ENCODE measurements at places on chromosomes 1 and 21.

- H3K4me3 ChIP-seq, result no peak within 1 kb of the TSS
- peaks cover 23% of the 10 kb centered on the region for H3K4me1 ChIP-seq
- DNase-seq, result no peak
Observed at GRCh38 chr1:160081261-160081936, at the start of gene KCNJ9. TSS of gene KCNJ9 (plus strand) at chr1:160081538. CDS start at chr1:160084031, 2,493 bp downstream.

DNA sequence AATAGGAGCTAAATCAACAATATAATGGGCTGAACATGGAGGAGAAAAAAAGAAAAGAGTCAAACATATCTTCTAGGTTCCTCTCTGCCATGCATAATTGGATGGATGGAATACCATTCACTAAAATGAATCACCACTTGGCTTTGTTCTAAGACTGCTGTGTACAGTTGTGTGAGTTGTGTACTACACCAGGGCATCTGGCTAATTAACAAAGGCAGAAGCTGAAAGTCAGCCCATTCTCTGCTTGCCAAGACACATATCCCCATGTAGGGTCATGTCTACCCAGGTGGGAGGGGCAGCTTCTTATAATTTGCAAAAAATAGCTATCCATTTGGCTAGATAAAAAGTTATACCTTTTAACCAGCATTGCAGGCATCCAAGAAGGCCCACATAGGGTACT, 21.0 kb downstream of the JUN start:
- H3K27me3 ChIP-seq, result peaks cover 9% of the 10 kb centered on the region
- no peak for DNase-seq
- H3K36me3 ChIP-seq, result no peaks in the 10 kb centered on the region

DNA sequence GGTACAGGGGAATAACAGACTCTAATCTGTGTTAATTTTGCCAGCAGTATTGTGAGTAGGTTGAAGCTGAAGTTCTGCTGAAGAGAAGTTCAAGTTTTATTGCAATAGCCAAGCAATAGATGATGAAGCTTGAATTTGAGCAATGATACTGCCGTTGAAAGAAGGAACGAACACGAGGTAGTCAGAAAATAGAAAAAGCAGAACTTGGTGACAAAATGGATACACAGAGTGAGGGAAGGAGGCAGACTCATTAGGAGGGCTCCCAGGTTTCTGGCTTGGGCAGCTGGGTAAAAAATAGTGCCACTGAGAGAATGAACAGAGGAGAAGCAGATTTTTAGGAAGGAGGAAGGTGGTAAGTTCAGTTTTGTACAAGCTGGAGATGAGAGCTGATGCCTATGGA, 22.3 kb upstream of the AGO1 start:
- H3K27me3 ChIP-seq, result no peaks in the 10 kb centered on the region
- H3K4me3 ChIP-seq, result no peak overlapping the region
- DNase-seq, result no peak
- H3K27ac ChIP-seq, result no peak overlapping the region
- no peaks in the 10 kb centered on the region for H3K36me3 ChIP-seq

DNA sequence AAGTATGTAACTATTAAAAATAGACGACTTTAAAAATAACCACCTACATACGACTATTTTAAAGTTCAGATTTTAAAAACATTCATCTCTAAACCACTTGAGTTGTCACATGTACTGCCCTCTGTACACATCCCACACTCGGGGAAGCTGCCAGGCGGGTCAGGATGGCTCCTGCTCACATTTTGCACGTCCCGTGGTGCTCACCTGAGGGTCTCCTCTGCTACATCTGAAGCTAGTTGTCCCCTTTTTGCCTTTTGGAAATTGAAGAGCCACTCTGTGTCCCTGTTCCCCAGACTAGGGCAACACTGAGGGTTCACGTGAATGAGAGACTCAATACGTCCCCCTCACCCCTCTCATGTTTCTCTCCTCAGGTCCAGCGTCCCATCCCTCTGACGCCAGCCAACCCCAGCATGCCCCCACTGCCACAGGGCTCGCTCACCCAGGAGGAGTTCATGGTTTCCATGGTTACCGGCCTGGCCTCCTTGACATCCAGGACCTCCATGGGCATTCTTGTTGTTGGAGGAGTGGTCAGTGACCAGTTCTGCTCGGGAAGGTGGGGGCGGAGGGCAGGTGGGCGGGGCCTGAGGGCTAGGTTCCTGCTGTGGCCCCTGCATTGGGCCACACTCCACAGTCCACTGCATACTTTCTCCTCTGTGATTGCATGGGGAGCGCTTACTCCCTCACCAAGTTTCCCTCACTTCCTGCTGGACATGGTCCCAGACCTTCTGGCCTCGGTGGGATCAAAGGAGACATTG, 13.0 kb upstream of the MIIP start:
- no peak overlapping the region for H3K4me3 ChIP-seq
- H3K27ac ChIP-seq, result no peak overlapping the region
- H3K4me1 ChIP-seq, result no peaks in the 10 kb centered on the region
- peaks cover 38% of the 10 kb centered on the region for H3K36me3 ChIP-seq

- H3K27me3 ChIP-seq, result no peaks in the 10 kb centered on the region
- no peaks in the 10 kb centered on the region for H3K36me3 ChIP-seq
Observed at GRCh38 chr1:1622010-1622787, 6.9 kb downstream of the MIB2 start.

- H3K27ac ChIP-seq, result no peak overlapping the region
- H3K27me3 ChIP-seq, result no peaks in the 10 kb centered on the region
- no peak overlapping the region for H3K4me3 ChIP-seq
- no peaks in the 10 kb centered on the region for H3K36me3 ChIP-seq
- peaks cover 4% of the 10 kb centered on the region for H3K4me1 ChIP-seq
Observed at GRCh38 chr1:228987736-228988506, 252.6 kb downstream of the RHOU start.

DNA sequence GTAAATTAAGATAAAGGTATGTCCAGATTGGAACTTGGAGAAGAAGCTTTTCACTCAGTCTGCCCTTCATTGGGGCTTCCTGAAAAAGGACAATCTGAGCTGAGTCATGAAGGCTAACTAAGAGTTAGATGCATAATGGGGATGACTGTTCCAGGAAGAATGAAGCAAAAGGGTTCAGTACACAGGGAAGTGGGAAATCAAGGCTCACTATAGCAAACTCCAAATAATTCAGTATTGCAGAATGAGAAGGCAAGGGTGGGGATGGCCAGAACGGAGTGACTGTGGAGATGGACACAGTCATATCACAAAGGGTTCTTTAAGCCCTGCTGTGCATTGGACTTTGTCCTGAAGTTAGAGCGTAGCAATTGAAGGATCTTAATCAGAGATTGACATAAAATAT, 158.3 kb downstream of the FGGY start:
- H3K36me3 ChIP-seq, result peaks cover 15% of the 10 kb centered on the region
- H3K4me1 ChIP-seq, result no peaks in the 10 kb centered on the region
- no peaks in the 10 kb centered on the region for H3K27me3 ChIP-seq
- no peak overlapping the region for H3K4me3 ChIP-seq
- H3K27ac ChIP-seq, result no peak overlapping the region

DNA sequence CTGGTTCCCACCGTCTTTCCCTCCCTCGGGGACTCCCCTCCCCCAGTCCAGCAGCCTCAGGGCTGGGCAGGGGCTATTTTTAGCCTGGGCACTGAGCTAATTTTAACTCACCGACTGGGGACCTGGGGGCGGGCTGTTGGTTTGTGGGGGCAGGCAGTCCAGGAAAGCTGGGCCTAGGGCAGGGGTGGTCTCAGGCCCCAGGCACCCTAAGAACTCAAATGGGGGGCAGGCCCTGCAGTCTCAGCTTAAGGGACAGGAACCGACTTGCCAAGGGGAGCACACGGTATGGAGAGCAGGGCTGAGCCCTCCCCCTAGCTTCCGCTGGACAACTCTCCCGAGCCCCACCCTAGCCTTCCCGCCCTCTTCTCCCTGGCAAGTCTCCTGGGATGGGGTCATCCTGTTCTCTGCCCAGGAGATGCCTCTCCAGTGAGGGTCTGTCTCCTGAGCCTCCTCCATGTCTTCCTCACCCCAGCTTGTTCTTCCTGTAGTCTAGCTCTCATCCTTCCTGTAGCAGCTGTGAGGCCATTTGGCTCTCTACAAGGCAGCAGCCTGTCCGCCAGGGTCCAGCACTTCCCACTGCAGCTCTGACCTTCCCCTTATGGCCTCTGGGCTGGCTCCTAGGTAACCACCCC, 10.1 kb downstream of the MEF2D start:
- H3K27ac ChIP-seq, result peak overlapping the region; percentile 76
- peaks cover 90% of the 10 kb centered on the region for H3K4me1 ChIP-seq
- no peak for DNase-seq
- H3K27me3 ChIP-seq, result no peaks in the 10 kb centered on the region
- peak overlapping the region; percentile 64 for H3K4me3 ChIP-seq
- peaks cover 20% of the 10 kb centered on the region for H3K36me3 ChIP-seq

DNA sequence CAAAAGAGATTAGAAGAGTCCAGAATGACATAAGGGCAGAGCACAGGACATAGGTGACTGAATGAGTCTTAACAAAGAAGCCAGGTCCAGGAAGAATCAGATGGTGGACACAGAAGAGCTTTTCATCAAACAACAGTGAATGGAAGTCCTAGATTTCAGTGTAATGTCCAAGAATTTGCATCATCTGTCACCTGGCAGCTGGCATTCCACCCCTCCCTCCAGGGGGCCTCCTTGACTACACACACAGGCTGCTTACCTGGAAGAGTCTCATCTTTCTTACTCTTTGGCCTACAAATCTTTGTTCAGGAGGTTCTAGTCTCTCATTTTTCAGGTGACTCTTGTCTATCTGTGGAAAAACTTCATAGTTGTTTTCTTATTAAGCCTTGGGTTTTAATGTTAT, 36.2 kb downstream of the GORAB start:
- peaks cover 33% of the 10 kb centered on the region for H3K27me3 ChIP-seq
- no peak overlapping the region for H3K27ac ChIP-seq
- H3K36me3 ChIP-seq, result peaks cover 2% of the 10 kb centered on the region

DNA sequence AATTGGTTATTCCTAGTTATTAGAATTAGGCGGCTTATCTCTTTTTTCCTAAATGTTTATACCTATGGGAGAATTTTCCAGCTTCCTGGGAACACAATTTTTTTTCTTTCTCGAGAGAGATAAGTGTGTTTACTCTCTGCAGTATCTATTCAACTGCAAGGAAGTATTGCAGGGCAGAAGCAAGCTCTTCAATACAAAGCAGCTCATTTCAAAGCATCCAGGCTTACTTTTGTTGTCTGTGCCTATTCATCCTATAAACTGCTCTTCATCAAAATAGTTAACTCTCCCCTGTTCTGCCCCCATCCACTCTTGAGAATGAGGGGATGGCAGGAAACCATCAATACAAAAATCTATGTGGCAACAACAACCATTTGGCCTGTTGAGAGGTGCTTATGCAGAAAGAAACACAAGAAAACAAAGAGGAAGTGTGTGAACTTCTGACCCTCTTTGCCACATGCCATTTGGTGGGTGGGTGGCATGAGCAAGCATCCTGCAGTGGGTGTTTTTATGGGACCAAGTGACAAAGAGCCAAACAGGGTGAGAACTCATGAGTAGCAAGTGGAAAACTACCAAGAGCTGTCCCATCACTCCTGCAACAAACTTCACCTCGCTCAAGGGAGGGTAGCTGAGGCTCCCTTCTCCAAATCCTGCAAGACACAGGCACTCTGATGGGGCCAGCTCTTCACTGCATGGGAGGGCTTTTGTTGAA, 50.6 kb upstream of the MRPS6 start:
- H3K27me3 ChIP-seq, result no peaks in the 10 kb centered on the region
- H3K27ac ChIP-seq, result no peak overlapping the region
- H3K36me3 ChIP-seq, result no peaks in the 10 kb centered on the region
- peak; percentile 29 for DNase-seq

GRCh38 chr21:45169001-45169400, 94.6 kb downstream of the ADARB1 start:
- no peak overlapping the region for H3K27ac ChIP-seq
- no peak overlapping the region for H3K4me3 ChIP-seq
- no peaks in the 10 kb centered on the region for H3K36me3 ChIP-seq
- peaks cover 18% of the 10 kb centered on the region for H3K4me1 ChIP-seq

DNA sequence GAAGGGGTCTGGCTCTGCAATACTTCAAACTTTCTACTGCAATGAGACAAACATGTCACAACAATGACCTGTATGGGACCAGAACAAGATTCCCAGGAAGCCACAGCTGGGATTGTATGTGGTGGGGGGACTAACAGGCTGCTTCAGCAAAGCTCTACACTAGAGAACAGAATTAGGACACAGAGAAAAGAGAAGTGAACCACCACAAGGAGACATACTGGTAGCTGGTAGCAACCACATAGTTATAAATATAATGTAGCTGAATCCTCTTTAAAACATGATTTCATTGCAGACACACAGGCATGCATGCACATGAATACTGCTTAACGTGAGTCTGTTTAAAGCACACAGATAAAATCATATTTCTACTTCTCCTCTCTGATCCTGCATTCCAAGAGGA, 3.5 kb upstream of the ILDR2 start:
- H3K4me1 ChIP-seq, result peaks cover 17% of the 10 kb centered on the region
- H3K27me3 ChIP-seq, result peaks cover 16% of the 10 kb centered on the region
- no peak for DNase-seq
- H3K36me3 ChIP-seq, result no peaks in the 10 kb centered on the region

GRCh38 chr1:192445839-192446489, 129.2 kb downstream of the RGS21 start:
- no peak overlapping the region for H3K4me3 ChIP-seq
- no peaks in the 10 kb centered on the region for H3K36me3 ChIP-seq
- no peaks in the 10 kb centered on the region for H3K4me1 ChIP-seq
- H3K27me3 ChIP-seq, result peaks cover 14% of the 10 kb centered on the region
- peak; percentile 15 for DNase-seq

GRCh38 chr1:82491301-82492048, 690.7 kb downstream of the ADGRL2 start:
- H3K27me3 ChIP-seq, result peaks cover 5% of the 10 kb centered on the region
- H3K4me3 ChIP-seq, result no peak overlapping the region
- H3K36me3 ChIP-seq, result no peaks in the 10 kb centered on the region
- DNase-seq, result no peak
- H3K27ac ChIP-seq, result no peak overlapping the region

DNA sequence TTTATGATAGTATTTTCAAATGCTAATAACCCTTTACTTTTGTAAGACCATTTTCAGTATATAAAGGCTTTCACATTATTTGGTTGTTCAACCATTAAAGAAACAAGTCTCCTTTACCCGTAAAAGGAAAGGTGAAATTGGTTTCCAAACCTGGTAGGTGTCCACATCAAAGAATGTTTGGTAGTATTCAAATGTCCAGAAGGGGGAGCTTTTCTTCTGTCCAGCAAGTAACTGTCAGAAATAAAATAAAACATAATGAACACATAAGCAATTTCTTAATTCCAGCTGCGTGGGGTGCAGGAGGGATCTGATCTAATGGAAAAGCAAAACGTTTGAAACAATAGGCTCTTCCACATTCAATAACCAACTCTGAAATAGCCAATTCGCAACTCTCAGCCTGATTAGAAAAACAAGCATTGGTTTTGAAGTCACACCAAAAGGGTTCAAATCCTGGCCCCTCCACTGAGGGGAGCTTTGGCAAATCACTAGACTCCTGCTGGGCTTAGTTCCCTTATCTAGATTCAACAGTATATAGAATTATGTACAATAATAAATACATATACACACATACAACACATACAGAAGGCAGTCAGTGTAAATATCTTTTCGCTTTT, 11.0 kb downstream of the YIPF1 start:
- H3K4me1 ChIP-seq, result peaks cover 4% of the 10 kb centered on the region
- H3K27ac ChIP-seq, result no peak overlapping the region
- no peaks in the 10 kb centered on the region for H3K27me3 ChIP-seq
- no peak overlapping the region for H3K4me3 ChIP-seq

Measured in activated naive CD8-positive, alpha-beta T cell treated with anti-CD3 and anti-CD28 coated beads for 36 hours (primary cell).